ENCODE measurements at places on chromosomes 13 and 19.
A peak's percentile ranks its signal among the peaks of the same experiment; 100 is the strongest.

DNA sequence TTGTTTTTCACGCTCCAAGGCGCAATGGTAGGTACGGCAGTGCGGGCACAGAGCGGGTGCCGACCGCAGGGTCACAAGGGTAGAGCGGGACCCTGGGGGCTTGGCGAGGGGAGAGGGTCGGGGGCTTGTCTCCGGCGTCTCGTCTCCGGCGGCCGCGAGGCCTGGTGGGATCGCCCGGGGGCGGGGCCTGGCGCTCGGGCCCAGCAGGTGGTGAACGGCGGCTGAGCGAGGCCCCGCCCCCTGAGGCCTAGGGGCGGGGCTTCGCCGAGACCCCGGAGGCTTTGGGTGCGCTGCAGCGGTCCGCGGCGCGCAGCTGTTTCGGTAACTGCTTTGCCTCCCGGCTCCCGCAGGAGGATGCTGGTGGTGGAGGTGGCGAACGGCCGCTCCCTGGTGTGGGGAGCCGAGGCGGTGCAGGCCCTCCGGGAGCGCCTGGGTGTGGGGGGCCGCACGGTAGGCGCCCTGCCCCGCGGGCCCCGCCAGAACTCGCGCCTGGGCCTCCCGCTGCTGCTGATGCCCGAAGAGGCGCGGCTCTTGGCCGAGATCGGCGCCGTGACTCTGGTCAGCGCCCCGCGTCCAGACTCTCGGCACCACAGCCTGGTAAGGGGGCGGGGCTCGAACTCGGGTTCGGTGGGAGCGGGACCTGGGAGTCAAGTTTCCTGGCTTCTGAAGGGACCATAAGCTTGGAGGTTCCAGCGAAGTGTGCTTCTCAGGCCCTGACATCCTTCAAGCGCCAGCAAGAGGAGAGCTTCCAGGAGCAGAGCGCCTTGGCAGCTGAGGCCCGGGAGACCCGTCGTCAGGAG is at the start of gene TSEN34:
Gene TSEN34, plus strand, starts transcription at position 298 of the 800 bp plus-strand sequence. Its CDS starts 57 bp downstream, at position 355.
- peak; percentile 75 for DNase-seq

DNA sequence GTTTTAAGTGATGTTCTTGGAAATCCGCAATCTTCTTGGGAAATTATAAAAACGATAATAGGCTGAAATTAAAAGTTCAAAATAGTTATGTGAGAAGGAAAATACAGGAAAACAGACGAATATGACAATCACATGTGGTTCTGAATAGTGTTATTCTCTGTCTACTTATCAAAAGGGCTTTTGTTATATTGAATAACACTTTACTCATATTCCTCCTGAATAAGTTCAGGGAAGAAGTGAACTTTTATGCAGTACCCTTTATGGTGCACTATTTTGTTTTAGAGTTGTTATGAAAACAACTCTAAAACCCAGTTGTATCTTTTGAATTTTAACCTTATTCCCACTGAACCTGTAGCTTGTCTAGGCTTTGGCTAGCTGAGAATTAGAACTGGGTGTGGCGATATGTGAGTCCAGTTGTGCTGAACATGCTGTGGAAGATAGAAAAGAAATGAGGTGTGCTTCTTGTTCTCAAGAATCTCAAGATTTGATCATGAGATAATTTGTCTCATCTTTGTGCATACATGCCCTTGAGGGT is 384.4 kb downstream of the LMO7 start:
- no peak for DNase-seq

- no peak for DNase-seq
Observed at GRCh38 chr19:310141-310651, 19.0 kb upstream of the PLPP2 start.

DNA sequence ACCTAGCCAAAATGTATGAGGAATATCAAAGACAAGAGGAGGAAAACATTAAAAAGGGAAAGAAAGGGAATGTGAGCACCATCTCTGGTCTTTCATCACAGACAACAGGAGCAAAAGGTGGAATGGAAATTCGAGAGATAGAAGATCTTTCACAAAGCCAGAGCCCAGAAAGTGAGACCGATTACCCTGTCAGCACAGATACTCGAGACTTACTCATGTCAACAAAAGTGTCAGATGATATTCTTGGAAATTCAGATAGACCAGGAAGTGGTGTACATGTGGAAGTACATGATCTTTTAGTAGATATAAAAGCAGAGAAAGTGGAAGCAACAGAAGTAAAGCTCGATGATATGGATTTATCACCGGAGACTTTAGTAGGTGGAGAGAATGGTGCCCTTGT is 217.0 kb downstream of the NBEA start:
- no peak for DNase-seq

DNA sequence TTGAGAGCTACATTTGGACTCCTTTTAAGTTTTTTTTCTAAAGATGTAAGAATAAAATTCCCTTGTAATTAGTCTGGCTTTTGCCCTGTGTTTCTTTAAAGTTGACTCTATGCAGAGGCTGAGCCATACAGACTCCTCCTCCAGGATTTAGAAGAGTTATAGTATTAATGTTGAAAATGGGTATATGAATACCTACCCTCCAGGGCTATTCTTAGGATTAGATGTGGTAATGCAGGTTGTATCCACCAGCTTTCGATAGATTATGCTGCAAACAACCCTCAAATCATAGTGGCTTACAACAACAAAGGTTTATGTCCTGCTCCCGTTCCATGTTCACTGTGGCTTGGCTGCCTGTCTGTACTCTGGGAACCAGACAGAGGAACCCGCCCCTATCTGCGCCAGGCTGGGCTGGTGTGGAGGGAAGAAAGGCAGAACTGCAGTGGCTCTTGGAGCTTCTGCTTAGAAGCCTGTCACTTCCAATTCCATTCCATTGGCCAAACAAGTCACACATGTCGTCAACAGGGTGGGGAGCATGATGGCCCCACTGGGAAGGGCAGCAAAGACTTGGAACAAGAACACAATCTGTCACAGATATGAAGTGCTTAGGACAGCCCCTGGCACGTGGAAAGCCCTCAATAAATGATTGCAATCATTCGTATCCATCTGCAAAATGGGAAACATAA is 290.8 kb downstream of the FOXO1 start:
- DNase-seq = no peak

GRCh38 chr19:46606019-46606418 is 4.9 kb downstream of the CALM3 start:
- no peak for DNase-seq

DNA sequence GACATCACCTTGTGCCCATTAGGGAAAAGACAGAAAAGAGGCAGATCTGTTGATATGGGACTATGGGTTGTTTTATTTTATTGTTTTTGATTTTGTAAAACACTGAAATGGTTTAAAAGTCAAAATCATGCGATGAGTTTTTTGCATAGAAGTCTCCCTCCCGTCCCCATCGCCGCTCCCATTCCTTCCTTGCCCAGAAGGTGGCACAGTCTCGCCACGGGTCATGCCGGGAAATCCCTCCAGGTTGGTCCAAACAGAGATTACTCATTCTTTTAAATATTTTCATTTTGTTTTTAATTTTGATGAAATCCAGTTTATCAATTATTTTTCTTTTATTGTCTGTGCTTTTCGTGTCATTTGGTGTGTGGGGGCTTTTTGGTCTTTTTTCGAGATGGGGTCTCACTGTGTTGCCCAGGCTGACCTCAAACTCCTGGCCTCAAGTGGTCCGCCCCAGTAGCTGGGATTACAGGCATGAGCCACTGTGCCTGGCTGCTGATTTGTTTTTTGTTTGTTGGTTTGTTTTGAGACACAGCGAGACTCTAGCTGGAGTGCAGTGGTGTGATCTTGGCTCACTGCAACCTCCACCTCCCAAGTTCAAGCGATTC is 9.2 kb downstream of the PGPEP1 start:
- no peak for DNase-seq

DNA sequence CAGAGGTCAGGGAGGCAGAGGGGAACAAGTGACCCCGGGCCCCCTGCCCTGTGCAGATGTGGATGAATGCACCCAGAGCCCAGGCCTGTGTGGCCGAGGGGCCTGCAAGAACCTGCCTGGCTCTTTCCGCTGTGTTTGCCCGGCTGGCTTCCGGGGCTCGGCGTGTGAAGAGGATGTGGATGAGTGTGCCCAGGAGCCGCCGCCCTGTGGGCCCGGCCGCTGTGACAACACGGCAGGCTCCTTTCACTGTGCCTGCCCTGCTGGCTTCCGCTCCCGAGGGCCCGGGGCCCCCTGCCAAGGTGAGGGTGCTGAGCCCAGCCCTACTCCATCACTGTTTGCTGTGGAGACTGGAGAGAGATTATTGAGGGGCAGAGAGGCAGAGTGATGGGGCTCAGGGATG is 9.9 kb downstream of the LTBP4 start:
- no peak for DNase-seq

GRCh38 chr13:67520886-67521285 is 290.8 kb upstream of the PCDH9 start:
- no peak for DNase-seq

DNA sequence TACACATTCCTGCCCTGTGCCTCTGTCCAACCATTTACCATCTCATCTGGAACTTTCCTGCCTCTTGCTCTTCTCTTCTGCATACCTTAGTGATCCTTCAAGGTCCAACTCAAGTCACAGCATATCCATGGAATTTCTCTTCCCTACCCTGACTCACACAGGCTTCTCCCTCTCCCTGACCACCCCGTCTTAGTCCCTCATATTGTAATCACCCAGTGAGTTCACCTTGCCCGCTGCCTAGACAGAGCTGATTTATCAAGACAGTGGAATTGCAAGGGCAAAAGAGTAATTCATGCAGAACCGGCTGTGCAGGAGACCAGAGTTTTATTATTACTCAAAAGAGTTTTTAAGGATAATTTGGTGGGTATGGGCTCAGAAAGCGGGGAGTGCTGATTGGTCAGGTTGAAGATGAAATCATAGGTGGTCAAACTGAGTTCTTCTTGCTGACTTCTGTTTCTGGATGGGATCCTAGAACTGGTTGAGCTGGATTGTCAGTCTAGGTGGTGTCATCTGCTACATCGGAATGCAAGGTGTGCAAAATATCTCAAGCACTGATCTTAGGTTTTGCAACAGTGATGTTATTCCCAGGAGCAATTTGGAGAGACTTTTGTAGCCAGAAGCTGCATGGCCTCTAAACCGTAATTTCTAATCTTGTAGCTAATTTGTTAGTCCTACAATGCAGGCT is 67.2 kb downstream of the HSPH1 start:
- no peak for DNase-seq

DNA sequence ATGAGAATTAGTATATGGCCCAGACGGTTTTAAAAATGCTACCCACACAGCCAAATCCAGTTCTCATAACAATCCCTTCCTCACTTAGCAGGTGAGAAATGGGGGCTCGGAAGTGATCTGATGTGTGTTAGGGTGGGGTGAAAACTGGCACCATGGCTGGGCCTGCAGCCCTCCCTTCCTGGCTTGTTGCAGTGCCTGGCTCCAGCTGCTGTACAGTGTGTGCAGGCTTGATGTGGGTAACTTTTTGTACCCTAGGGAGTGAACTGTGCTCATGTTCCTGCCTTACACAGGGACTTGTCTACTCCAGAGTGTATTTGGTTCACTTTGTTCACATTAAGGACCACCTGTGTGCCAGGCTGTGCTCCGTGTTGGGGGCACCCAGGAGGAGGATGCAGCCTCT is 177.2 kb downstream of the LMO7 start:
- no peak for DNase-seq

GRCh38 chr19:17210296-17210695 is 4.9 kb upstream of the USE1 start:
- DNase-seq = no peak

DNA sequence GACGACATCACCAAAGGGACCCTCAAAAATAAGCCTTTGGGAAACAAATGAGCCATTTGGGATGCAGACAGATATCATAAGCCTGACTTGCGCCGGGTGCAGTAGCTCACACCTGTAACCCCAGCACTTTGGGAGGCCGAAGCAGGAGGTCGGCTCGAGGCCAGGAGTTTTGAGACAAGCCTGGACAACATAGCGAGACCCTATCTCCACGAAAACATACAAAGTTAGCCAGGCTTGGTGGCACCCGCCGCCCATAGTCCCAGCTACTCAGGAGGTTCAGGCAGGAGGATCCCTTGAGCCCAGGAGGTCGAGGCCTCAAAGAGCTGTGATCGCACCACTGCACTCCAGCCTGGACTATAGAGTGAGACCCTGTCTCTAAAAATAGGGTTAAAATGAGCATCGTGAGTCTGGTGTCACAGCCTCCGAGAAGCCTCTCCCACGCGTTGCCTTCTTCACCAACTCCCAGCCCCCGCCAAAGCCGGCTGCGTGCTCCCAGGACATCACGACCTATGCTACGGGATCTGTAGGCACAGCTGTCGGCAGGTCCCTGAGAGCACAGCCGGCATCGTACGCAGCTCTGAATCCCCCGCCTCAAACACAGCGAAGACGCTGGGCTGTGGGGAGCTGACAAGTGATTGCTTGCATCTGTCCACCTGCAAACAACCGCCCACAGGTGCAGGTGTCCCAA is 1.6 kb downstream of the REXO1 start:
- no peak for DNase-seq

DNA sequence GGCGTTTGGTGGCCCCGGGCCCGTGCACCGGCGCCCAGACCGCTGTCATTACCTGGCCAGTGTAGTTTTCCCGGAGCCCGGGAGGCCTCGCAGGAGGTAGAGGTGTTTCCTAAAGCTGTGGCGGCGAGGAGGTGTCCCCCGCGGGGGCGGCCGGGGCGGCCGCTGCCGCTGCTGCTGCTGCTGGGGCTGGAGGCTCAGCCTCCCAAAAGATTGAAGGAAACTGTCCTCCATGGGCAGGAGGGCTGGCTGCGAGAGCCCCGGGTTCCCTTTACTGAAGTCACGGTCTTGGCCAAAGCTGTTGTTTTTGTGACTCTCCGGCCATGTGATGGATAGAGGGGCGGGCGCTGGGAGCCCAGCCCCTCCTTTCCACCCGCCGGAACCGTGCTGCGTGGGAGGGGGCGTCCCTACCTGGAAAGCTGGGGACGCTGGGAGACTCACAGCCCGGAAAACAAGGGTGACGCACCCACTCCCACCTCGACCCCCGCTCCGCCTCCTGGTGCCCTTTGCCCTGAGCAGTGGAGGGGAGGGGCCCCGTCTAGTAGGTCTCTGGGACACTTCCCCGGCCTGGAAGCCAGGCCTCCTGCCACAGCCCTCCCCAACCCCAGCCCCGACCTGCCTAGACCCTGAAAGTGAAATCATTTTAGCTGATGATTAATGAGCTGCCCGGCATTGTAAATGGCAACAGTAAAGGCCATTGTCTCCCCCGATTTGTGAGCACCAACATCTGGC is at the start of gene N4BP2L1:
Gene N4BP2L1, minus strand, starts transcription at position 279 of the 729 bp plus-strand sequence. Its CDS starts 48 bp downstream, at position 231.
- peak; percentile 67 for DNase-seq

DNA sequence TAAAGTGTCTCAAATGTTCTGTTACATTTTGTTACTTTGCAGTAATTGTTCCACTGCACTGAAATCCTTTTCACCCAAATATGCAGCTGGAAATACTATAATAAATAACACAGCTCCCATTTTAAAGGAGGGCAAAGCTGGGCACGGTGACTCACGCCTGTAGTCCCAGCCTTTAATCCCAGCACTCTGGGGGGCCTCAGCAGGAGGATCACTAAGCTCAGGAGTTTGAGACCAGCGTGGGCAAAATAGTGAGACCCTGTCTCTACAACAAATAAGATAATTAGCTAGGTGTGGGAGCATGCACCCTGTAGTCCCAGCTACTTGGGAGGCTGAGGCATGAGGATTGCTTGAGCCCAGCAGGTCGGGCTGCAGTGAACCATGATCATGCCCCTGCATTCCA is 7.5 kb upstream of the UBAC2 start:
- no peak for DNase-seq

GRCh38 chr13:21069561-21070004 is 8.2 kb upstream of the LATS2 start:
- DNase-seq = no peak

All from stimulated activated CD8-positive, alpha-beta memory T cell treated with anti-CD3 and anti-CD28 coated beads, Interleukin-4, amount 100 ng/mL, for 1 hour (primary cell).